ENCODE measurements at places on chromosomes 2 and 18.

GRCh38 chr2:120441351-120441700 lies 95.4 kb downstream of the INHBB start:
- DNase-seq, result no peak

DNA sequence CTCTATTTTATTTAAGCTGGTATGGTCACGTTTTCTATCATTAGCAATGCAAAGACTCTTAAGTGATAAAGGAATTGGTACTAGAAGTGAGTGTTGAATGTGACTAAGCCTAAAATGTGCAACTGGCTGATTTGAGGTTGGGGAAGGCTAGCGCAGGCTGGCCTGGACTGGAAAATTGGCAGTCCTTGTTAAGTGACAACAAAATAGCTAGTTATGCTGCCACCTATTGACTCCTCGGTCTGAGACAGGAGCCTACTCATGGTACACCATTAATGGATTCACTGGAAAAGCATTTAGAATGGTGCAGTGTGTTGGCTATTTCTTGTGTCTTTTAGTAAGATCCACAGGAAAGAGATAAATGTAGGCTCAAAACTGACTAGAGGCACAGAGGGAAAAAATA lies 5.7 kb upstream of the WIPF1 start:
- DNase-seq, result no peak

DNA sequence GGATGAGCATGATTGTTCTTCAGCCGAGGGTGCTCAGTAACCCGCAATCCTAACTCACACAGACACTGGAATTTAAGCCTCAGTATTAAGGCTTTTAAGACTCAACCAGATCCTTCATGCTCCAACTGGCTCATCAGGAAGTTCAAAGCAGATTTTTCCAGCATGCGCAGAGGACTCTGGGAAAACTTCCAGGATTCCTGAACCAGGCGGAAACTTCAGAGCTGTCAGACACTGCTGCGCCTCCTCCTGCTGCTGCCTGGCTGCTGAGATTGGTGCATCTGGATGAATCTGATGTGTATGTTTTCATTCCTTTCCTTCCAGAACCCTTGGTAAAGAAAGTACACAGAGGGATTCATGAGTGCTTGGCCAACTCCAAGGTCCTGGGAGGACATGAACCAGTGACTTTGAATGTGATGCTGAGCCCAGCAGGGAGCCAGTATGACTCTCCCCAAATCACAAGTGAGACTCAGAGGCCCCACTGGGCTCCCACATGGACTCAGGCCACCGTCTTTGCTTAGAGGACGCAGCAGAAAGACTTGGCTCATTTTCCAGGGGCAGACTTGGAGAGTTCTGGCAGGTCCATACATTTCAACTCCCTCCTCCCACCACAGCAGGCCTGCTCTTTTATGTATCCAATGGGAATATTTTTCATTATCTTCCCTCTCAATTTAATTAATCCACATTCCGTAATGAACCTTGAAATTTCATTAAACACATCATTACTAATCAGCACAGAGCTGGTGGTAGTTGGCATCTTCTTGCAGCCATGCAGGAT lies 143.5 kb upstream of the HDAC4 start:
- no peak for DNase-seq

GRCh38 chr2:112089375-112089774 lies 34.3 kb downstream of the TMEM87B start:
- DNase-seq, result no peak

- no peak for DNase-seq
These were observed 9.1 kb upstream of the C1GALT1C1L start for GRCh38 chr2:43685357-43685756.

DNA sequence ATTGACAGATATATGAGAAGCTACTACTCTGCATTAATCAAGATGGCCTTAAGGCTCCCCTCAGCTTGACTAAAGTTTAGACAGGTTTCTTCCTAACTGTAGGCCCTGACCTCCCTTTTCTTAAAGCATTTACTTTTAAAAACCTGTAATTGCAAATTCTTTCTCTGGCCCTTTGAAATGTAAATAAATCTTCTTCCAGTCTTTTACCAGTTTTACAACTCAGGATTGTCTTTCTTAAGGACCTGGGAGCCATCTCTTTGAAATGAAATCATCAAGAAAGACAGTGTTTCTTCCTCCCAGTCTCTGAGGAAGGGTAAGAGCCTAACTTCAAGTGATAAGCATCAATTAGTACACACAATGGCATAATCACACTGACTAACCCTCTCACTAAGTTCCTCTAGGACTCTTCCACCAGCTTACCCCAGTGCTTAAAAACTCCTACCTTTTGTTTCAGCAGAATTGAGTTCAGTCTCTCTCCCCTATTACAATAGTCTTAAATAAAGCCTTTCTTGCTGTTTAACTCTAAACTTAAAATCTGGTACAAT lies 58.7 kb upstream of the CDH20 start:
- no peak for DNase-seq

DNA sequence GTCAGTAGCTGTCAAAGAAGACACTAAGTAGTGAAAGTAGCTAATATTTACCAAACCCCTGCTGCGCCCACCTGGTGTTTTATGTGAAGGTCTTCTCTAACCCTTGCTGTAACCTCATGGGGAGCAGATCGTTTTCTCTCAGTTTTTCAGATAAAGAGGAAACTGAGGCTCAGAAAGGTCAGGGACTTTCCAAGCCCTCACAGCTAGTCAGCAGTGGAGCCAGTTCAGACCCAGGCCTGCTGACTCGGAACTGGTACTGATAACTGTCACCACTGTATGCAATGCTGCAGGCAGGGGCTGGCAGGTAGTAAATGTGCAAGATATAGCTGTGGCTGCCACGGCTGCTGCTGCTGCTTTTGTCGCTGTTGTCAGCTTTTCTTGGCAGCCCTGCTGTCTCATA lies 69.1 kb downstream of the LRRFIP1 start:
- DNase-seq, result no peak

- no peak for DNase-seq
These were observed 20.6 kb downstream of the EHD3 start for GRCh38 chr2:31254237-31255203.

DNA sequence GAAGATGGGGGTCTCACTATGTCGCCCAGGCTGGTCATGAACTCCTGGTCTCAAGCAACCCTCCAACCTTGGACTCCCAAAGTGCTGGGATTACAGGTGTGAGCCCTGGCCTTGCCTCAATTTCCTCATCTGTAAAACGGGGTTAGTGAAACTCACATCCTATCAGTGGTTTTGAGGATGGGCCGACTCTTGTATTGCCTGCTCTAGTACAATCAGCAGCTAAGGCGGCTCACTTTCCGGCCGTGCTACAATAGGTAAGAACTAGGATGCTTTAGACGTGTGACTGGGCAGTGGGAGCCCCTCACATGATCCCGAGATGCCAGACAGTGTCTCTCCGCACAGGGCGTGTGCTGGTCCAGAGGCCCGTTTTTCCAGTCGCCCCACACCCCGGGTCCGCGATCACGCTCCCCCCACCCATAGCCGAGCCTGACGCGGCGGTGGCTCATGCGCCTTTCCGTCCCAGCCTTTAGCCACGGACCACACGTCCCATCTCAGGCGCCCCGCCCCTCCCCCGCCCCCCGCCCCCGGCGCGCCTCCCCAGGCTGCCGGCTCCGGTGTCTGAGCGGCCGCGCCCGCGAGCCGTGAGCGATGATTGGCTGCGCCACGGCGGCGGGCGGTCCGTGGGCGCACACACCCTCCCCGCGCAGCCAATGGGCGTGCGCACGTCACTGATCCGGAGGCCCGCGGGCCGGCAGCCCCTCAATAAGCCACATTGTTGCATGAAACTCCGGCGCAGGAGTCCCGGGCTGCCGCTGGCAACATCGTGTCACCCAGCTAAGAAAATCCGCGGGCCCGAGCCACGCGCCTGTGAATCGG lies at the start of gene HK2:
Gene HK2 (plus strand): TSS at position 710 of the 816 bp plus-strand sequence. CDS start 454 bp downstream, outside the sequence.
- DNase-seq, result peak; percentile 76

- no peak for DNase-seq
These were observed 66.8 kb downstream of the PDE11A start for GRCh38 chr2:178005756-178006155.

- no peak for DNase-seq
These were observed 298.5 kb downstream of the PLCL1 start for GRCh38 chr2:198102856-198103255.

DNA sequence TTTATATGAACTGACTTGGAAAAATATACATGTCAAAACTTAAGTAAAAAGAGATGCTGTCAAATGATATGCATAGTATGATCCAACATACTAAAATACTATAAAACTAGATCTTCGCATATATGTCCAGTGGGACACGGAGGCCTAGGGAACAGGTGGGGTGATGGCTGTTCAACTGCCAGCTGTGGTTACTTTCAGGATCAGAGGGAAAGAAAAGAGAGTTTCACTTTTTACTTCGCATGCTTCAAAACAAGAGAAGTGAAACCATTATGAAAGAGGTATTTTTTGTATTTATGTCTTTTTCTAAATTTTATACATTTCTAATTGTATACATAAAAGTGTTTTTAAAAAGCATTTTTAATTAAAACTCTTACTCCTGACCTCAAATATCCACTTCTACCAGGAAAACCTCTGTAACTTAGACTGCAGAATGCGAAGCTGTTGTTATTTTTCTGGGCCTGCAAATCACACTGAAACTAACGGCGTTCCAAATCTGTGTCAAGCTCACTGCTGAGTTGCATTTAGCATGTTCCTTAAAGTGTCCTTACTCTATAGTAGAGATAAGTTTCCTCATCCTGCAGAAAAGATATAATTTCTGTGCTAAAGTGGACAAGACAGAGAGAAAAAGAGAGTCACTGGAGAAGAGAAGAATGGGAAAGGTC lies 97.8 kb upstream of the SLC35G4 start:
- no peak for DNase-seq

GRCh38 chr2:84966731-84967130 lies 4.2 kb upstream of the KCMF1 start:
- no peak for DNase-seq

GRCh38 chr2:68040078-68040477 lies 22.7 kb downstream of the C1D start:
- DNase-seq, result no peak

Data from NCI-H1417 (cell line).